ENCODE measurements at places on chromosomes 3 and 15. TPM values are rescaled to one million over a fixed set of nuclear protein-coding genes. Genes with fewer than 3 reads are reported as not detected.

DNA sequence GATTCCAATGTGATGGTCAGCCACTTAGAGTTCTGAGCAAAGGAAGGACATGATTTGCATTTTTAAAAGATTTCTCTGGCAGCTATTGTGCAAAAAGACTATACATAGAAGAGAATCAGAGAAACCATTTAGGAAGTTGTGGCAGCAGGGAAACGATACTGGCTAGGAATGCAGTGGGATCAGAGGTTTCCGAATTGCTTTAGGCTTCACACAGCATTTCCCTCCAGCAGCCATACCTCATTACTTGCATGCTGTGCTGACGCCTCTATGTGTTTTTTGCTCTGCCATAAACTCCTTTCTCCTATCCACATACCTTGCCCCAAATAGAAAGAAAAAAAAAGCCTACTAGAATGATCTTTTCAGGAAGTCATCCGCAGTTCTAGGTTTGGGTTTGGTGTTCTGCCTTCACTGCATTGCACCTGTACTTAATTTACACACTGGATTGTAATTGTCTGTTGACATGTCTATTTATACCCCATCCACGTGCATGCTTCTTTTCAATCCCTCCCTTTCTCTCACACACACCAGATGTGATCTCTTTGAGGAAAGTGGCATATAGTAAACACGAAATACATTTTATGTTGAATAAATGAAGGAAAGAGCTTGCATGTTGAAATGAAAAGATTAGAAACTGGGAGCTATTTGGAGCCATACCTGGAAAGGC is 860.3 kb upstream of the SEMA6D start:
- no peak overlapping the region for H3K4me3 ChIP-seq
- no peaks in the 10 kb centered on the region for H3K36me3 ChIP-seq
- no peak overlapping the region for H3K27ac ChIP-seq

GRCh38 chr15:41429003-41429890 is 12.4 kb downstream of the RTF1 start:
- no peaks in the 10 kb centered on the region for H3K36me3 ChIP-seq
- H3K4me3 ChIP-seq: no peak overlapping the region
- H3K4me1 ChIP-seq: no peaks in the 10 kb centered on the region

TIMP4 gene
- 8.3 TPM for total RNA-seq

ANKUB1 gene
- not detected for total RNA-seq

SCAMP5 gene
- total RNA-seq: 3.7 TPM

SOX2 gene
- total RNA-seq: 0.29 TPM

Data from aorta (tissue), 5 donors.